ENCODE measurements at places on chromosomes 16 and 17.

- DNase-seq: no peak
Measured at GRCh38 chr17:75594499-75595283, 7.1 kb downstream of the MYO15B start.

DNA sequence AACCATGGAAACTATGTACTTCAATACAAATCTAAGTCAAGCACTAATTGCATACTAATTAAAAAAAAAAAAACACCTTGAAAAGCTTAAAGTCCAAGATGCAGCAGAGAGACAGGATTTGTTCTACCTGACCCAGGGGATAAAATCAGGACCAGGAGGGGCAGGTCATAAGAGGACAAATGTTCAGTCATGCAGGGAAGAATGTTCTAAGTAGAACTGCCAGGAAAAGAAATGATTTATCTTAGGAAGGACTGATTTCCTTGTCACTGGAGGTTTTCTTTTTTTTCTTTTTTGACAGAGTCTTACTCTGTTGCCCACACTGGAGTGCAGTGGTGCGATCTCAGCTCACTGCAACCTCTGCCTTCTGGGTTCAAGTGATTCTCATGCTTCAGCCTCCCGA is 9.1 kb upstream of the GHDC start:
- no peak for DNase-seq

GRCh38 chr17:47693731-47694580 is at the start of gene TBKBP1:
TBKBP1 (plus strand) TSS chr17:47694161; CDS start chr17:47696113, 1,952 bp downstream.
- peak; percentile 39 for DNase-seq

- no peak for DNase-seq
Measured at GRCh38 chr17:51595826-51596398, 335.6 kb downstream of the UTP18 start.

DNA sequence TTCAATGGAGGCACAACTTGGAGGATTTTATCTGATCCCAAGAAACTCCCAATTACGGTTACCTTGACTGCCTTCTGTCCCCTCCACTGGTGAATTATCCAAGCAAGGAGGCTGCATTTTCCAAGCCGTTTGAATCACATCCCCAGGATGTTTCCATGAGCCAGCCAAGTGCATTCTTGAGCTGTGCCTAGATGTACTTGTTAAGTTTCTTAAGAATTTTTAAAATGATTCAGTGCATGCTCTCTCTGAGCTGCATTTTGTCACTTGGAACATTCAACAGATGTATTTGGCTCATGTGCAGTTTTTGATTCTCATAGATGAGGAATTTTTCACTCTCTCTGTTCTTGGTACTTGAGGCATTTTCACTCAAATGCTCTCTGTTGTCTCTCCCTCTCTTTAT is 202.6 kb upstream of the MYOCD start:
- DNase-seq: no peak

DNA sequence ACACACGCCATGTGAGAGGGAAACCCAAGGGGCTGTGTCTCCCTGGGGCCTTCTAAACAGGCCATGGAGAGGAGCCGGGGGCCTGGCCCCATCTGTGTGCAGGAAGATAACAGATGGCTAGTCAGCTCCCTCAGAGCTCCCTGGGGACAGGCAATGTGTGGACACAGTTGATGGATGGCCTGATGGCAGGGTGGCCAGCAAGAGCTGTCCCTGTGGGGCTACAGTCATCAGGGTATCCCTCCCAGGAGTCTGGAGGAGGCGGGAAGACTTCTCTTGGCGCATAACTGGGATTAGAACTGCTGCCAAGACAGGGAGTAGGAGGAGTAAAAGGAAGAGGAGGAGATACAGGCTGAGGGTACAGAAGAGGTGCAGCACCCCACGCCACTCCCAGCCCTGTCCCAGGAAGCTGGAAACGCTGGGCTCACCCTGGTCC is 17.3 kb downstream of the MYO18A start:
- DNase-seq: no peak

- DNase-seq: no peak
Measured at GRCh38 chr16:10949424-10949970, 5.1 kb downstream of the CLEC16A start.

DNA sequence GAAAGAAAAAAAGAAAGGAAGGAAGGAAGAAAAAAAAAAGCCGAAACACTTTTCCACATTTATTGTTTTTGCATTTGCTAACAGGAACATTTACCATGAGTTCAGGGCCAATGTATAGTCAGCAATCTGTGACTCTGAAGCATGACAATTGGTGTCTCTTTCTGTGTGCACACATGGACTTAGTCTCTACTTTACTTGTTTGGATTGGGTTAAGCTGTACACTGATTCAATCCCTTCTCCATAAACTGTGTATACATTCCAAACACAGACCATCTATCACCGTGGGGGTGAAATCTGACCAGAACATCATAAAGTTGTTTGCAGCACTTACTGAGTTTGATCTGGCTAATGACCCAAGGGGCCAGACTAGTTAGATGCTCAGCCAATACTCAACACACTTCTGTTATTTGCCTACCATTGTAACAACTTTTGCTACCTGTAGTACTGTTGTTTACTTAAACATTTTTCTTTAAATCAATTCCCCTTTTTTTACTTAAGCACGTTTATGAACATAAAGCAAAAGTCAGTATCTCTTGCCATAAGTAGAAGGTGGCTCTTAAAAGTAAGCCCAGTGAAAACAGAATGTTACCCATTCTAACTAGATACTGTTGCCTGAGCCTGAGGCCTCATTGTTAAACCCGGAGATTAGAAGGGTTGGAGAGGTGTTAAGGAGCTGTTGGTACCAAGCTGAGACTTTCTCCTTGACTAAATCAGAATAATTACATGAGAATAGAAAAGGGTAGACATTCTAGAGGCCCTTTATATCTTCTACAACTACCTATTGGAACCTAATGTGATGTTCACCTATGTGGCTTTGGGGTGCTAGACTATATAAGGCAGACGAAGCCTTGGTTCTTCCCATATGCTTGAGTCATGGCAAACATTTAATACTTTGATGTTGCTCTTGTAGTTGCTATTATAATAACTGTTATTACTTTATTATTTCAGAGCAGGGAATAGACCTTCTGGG is 41.8 kb downstream of the SCNN1B start:
- DNase-seq: no peak

DNA sequence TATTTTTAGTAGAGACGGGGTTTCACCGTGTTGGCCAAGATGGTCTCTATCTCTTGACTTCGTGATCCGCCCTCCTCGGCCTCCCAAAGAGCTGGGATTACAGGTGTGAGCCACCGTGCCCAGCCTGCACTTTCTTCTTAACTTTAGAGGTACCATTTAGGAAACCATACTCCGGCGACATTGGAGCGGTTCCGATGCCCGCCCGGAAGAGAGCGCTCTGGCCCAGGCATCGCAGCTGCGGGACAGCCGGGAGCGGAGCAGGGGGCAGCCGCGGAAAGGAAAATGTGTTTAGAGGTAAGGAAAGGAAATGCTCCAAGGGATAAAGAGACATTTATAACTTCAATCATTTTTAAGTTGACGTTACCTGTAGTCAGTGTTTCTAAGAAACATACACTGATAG is 6.0 kb upstream of the HS3ST3B1 start:
- no peak for DNase-seq

GRCh38 chr17:30579610-30580315 is 102.6 kb downstream of the GOSR1 start:
- no peak for DNase-seq

- DNase-seq: no peak
Measured at GRCh38 chr16:54942353-54942943, 11.8 kb downstream of the IRX5 start.

Measured in CD8-positive, alpha-beta memory T cell (primary cell).